Activated gamma-delta T cell treated with anti-CD3 and anti-CD28 coated beads, Interleukin-2, amount 50 U/mL, for 16 hours (primary cell): ENCODE measurements at places on chromosomes 1 and 21.

- DNase-seq, result no peak
Measured at GRCh38 chr1:231770506-231771175, 144.1 kb downstream of the DISC1 start.

GRCh38 chr21:44337941-44338895 is 972 bp downstream of the CFAP410 start:
- peak; percentile 17 for DNase-seq

DNA sequence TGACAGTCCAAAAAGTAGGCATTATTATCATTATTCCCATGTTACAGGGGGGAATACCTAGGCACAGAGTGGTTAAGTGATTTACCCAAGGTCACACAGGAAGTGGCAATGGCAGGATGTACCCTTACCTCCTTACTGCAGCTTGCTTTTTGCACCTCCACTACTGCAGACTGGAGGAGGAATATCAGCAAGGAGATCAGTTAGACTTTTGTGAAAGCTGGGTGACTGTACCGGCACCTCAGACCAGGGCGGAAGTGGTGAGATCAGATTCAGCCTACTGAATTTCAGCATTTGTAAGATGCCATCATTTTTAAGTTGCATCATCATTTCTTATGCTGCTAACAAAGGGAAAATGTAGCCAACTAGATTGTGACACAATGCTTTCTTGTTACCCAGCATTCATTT is 4.5 kb downstream of the ADARB1 start:
- DNase-seq, result peak; percentile 71

GRCh38 chr1:37893673-37894072 is 34.3 kb upstream of the MTF1 start:
- DNase-seq, result no peak

GRCh38 chr1:215001419-215002021 is 81.0 kb upstream of the KCNK2 start:
- no peak for DNase-seq

GRCh38 chr1:87820668-87821334 is 492.1 kb downstream of the LMO4 start:
- DNase-seq, result no peak

DNA sequence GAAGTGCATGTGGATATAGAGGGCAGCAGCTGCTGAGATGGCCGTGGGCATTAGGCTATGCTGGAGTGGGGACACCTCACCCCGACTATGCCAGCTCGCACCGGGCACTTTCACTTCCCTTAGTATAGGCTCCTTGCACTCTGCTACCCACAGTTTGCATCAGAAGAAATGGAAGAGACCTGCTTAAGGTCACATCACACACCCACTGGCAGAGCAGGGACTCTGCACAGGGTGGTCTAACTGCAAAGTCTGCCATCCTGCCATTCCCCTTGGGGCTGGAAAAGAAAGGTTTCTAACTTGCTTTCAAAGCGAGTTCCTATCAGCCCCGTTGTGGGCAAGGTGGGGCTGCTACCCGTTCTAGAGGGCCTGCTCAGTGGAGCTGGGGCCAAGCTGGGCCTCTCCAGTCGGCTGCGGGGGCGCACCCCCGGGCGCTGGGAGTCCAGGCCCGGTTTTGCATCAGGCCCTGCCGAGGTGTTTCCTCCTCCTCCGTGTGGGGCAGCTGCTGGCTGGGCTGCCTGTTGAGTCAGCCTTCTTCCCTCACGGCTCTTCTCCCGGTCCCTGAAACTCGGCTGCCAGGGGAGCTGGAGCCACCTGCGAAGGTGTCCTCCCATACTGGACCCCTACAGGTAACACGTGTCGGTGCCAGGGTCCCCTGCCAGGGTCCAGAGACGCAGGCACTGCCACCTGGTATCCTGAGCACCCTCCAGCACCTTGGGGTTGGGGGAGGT is at the start of gene SYTL1:
Gene SYTL1, plus strand, starts transcription at position 498 of the 728 bp plus-strand sequence. CDS start 3,313 bp downstream, outside the sequence.
- peak; percentile 54 for DNase-seq

GRCh38 chr1:159171688-159172501 is 480 bp downstream of the CADM3 start:
- no peak for DNase-seq

GRCh38 chr1:86151427-86151826 is 5.1 kb downstream of the COL24A1 start:
- no peak for DNase-seq

DNA sequence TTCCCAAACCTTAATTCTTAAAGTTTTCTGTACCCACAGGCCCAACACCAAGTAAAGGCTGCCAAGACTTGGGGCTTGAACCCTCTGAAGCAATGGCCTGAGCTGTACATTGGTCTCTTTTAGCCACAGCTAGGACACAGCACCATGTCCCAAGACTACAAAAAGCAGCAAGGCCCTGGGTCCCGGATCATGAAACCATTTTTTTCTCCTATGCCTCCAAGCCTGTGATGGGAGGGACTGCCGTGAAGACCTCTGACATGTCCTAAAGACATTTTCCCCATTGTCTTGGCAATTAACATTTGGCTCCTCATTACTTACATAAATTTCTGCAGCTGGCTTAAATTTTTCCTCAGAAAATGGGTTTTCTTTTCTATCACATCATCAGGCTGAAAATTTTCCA is 30.9 kb downstream of the ZNF670 start:
- DNase-seq, result no peak

GRCh38 chr1:218480137-218480536 is 135.0 kb downstream of the TGFB2 start:
- DNase-seq, result no peak

DNA sequence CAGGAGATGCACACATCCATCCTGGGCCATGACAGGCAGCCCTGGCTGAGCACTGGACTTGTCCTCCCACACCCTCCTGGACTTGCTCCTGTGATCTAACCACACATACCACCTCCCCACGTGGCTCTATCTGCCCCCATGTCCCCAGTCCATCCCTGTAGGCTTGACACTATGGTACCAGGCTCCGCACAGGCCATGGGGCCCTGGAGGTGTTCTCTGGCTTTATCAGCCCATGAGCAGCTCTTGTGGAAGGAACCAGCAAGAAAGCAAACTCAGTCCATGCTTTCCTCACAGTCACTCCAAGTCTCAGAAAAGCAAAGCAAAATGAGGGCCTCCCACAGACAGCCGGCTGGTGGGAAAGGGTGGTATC is 61.6 kb downstream of the CD46 start:
- no peak for DNase-seq

DNA sequence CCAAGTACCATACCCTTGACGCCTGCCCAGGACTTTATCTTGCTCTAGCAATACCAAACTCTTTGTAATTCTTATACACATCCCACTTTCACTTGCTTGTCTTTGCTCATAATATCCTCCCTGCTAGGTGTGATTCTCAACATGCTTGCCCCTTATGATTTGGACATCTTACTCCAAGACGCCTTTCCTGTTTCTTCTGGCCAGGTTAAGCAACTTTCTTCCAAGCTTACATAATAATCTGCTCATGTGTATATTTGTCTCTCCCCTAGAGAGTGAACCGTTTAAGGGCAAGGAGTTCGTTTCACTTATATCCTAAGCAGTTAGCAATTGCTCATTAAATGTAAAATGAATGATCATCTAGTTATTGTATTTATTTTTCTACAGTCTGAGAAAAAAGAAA is 21.8 kb downstream of the CRYZL1 start:
- DNase-seq, result no peak

GRCh38 chr1:235486321-235486720 is 17.9 kb downstream of the B3GALNT2 start:
- no peak for DNase-seq

GRCh38 chr1:113804421-113805255 is 7.6 kb downstream of the RSBN1 start:
- DNase-seq, result no peak

DNA sequence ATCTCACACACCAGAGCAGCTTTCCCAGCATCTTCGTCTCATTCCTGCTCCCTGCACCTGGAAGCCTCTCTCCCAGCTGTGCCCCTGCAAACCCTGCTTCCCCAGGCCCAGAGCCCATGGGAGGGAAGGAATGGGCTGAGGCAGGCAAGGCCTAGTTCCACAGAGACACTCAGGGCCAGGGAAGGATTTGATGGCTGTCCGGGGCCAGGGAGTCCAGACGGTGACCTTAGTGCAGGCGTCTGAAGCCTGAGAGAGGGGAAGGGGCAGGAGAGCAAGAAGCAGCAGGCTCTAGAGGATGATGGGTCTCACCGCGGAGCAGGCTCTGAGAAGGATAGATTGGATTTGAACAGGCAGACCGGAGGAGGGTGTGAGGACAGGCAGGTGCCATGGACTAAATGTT is 22.2 kb upstream of the TNNI1 start:
- no peak for DNase-seq

- DNase-seq, result no peak
Measured at GRCh38 chr1:10613861-10614260, 139.1 kb downstream of the PEX14 start.
